Eye (tissue), 1 donor: ENCODE measurements at places on chromosomes 2 and 18.

DNA sequence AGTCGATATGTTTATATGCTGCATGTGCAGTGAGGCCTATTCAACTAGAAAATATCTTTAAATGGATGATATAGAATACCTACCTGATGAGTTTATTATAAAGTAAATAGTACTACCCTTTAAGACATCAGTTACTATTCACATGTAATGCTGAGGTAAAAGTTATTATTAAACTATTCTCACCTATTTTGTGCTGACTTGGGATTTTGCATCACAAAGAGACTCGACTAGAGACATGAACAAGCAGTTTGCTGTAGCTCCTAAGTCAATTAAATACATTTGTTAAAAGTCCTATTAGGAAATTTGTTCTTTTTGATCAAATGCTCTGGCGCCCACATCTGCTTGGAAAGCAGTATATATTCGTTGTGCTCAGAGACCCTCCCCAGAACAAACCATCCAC lies 164.1 kb downstream of the CCDC85A start:
- no peak for DNase-seq

GRCh38 chr2:129152514-129152913 lies 827.0 kb upstream of the RAB6C start:
- no peak for DNase-seq

DNA sequence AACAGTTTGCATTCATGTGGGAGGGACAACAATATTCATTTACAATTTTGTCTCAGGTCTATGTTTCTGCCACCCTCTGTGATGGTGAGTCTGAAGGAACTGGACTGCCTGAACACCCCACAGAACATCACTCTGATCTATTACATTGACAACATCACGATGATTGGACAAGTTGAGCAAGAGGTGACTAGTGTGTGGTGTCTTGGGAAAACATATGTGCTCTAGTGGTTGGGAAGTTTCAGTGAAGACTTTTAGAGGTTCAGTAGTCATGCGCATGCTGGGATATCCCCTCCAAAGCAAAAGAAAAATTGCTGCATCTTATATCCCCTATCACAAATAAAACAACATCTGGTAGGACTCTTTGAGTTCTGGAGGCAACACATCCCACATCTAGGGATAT lies 18.6 kb upstream of the CTLA4 start:
- DNase-seq, result no peak

DNA sequence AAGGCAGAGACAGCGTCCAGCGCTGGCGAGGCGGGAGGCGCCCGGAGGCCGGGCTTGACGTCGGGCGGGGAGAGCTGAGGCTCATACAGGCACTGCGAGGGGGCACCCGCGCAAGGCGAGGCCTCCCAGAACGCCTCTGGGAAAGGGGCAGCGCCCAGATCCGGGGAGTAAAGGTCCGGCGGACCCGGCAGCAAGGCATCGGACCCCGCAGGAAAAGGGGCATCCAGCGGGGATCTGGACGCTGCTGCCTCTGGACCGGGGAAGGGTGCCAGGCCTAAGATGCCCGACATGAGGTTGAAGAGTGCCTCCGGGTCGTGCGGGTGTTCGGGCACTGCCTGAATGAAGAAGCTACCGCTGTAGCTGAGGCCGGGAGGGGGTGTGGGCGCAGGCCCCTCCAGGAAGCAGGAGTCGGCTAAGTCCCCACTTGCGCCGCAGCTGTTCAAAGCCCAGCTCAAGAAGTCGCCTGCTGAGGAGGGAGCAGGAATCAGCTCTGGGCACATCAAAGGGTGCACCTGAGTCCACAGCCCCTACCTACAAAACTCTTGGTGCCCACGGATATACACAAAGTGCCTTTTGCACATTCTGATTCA lies 937 bp downstream of the EGR4 start:
- DNase-seq, result no peak

- no peak for DNase-seq
Observed at GRCh38 chr2:145169285-145169684, 649.4 kb upstream of the ZEB2 start.
